ENCODE measurements at places on chromosomes 6 and 20. TPM values are rescaled to one million over a fixed set of nuclear protein-coding genes. Genes with fewer than 3 reads are reported as not detected.

DNA sequence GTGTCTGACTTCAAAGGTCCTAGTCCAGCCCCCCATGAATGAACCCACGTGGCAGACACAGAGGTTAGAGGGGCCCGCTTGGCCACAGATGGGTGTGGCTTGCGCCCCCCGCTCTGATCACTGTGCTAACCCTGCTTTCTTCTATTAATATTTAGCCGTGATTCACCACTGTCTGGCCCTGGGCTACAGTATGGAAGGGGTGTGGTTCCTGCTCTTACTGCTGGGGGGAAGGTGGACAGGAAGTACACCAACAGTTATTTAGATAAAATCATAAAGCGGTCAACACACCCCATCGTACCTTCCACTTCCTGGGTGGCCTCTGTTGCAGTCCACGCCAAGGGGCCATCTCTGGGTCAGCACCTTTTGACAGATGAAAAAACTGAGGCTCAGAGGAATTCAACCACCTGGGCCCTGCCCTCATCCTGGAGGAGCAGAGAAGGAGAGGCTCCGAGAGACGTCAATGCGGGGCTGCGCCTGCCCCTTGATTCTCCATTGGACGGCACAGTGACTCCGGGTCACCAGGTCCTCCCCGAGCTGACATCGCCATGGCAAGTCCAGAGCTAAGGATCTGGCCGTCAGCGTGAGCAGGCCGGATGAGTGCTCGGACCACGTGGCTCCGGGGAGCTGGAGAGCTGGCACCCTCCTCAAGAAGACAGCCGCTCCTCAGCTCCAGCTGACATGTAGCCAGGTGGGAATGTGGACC lies 206.3 kb downstream of the PREX1 start:
- H3K36me3 ChIP-seq = peaks cover 30% of the 10 kb centered on the region
- H3K4me3 ChIP-seq = no peak overlapping the region
- no peak for DNase-seq
- H3K27me3 ChIP-seq = no peaks in the 10 kb centered on the region
- H3K4me1 ChIP-seq = peaks cover 24% of the 10 kb centered on the region

GRCh38 chr20:62655282-62656196 lies 13.2 kb downstream of the SLCO4A1 start:
- H3K4me1 ChIP-seq = peaks cover 33% of the 10 kb centered on the region
- H3K27ac ChIP-seq = no peak overlapping the region
- no peaks in the 10 kb centered on the region for H3K36me3 ChIP-seq
- DNase-seq = no peak

RPL10A gene
- total RNA-seq = 723 TPM

IP6K3 gene
- total RNA-seq = not detected

Measured in natural killer cell (primary cell).